ENCODE measurements at places on chromosomes 6 and 20. TPM values are rescaled to one million over a fixed set of nuclear protein-coding genes. Genes with fewer than 3 reads are reported as not detected.

The RAB23 gene
- total RNA-seq, result 12.8 TPM

The HRH3 gene
- total RNA-seq, result not detected

The CYP39A1 gene
- 0.03 TPM for total RNA-seq

The SKIC2 gene
- total RNA-seq, result 31.4 TPM

The HLA-DPB1 gene
- 33.5 TPM for total RNA-seq

The CALHM5 gene
- total RNA-seq, result 1.0 TPM

The MOG gene
- not detected for total RNA-seq

The GPR63 gene
- 1.3 TPM for total RNA-seq

The KIF25 gene
- total RNA-seq, result not detected

The XKR7 gene
- not detected for total RNA-seq

The PSORS1C2 gene
- total RNA-seq, result not detected

The EYA2 gene
- not detected for total RNA-seq

The PMEPA1 gene
- 6.3 TPM for total RNA-seq

The PHF3 gene
- 37.6 TPM for total RNA-seq

The CCN6 gene
- not detected for total RNA-seq

The CST4 gene
- not detected for total RNA-seq

The BPIFA1 gene
- not detected for total RNA-seq

The MCHR2 gene
- total RNA-seq, result not detected

The VSTM2L gene
- total RNA-seq, result 0.27 TPM

The COL21A1 gene
- 0.10 TPM for total RNA-seq

The VGLL2 gene
- total RNA-seq, result not detected

The ID1 gene
- 433 TPM for total RNA-seq

The ID4 gene
- total RNA-seq, result 0.55 TPM

The SLC32A1 gene
- not detected for total RNA-seq

The SLC22A1 gene
- total RNA-seq, result 1.1 TPM

Measured in HT1080 (cell line).